ENCODE measurements at places on chromosomes 5 and 9.

GRCh38 chr5:126446498-126447224, 23.5 kb downstream of the GRAMD2B start:
- H3K36me3 ChIP-seq: no peaks in the 10 kb centered on the region
- H3K27ac ChIP-seq: no peak overlapping the region
- H3K4me3 ChIP-seq: no peak overlapping the region
- H3K4me1 ChIP-seq: no peaks in the 10 kb centered on the region
- H3K27me3 ChIP-seq: no peaks in the 10 kb centered on the region
- no peak for DNase-seq

DNA sequence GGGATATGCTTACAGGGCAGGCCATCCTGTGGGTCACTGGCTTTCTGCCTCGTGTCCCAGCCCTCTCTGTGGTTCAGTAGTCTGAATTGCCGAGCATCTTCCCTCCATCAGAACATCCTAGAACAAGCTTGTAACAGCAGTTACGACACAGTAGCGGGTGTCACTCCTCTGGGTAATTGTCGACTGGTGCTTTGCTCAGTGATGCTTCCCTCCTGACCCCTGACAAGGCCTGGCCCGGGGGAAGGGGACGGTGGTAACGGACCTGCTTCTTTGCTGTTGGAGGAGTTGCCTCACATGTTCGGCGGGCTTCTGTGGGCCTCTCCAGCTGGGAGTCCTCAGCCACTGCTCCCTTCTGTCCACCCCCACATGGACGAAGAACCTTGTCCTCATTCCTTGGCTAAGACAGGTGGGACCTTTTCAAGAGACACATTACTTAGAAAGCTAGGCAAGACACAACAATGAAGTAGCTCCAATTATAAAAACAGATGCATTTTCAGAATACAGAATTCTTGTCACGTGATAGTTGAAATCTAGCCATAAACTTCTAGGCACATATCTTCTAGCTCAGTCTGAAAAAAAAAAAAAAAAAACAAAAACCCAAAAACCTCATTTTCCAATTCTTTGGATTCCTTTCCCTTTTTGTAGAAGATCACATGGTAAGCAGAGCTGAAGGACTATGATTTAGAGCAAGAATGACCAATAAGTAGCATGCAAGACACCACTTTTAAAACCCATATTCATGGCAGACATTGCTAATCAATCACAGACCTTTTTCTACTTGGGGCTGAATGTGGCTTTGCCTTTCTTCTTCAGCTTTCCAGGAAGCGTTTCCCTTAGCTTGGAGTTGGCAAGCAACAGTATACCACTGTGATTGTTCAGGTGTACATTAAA, 25.0 kb downstream of the HMCN2 start:
- no peaks in the 10 kb centered on the region for H3K36me3 ChIP-seq
- H3K27ac ChIP-seq: no peak overlapping the region
- H3K4me3 ChIP-seq: no peak overlapping the region
- no peak for DNase-seq

- no peak overlapping the region for H3K4me3 ChIP-seq
- DNase-seq: no peak
- H3K36me3 ChIP-seq: no peaks in the 10 kb centered on the region
- no peaks in the 10 kb centered on the region for H3K27me3 ChIP-seq
Measured at GRCh38 chr5:113203916-113204315, 227.3 kb downstream of the DCP2 start.

DNA sequence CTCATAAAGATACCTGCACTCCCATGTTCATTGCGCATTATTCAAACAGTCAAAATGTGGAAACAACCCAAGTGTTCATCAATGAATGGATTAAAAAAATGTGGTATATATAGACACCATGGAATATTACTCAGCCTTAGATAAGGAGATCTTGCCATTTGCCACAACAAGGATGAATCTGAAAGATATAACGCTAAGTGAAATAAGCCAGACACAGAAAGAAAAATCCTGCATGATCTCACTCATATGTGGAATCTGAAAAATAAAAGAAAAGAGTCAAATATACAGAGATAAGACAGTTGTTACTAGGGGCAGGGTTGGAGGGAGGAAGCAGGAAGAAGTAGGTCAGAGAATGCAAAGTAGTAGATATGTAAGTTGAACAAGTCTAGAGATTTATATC, 17.6 kb upstream of the SLIT3 start:
- H3K27me3 ChIP-seq: no peaks in the 10 kb centered on the region
- no peak for DNase-seq
- no peak overlapping the region for H3K27ac ChIP-seq
- H3K4me1 ChIP-seq: no peaks in the 10 kb centered on the region
- no peak overlapping the region for H3K4me3 ChIP-seq
- H3K36me3 ChIP-seq: no peaks in the 10 kb centered on the region

GRCh38 chr9:76634356-76635054, 129.7 kb upstream of the PCA3 start:
- no peak for DNase-seq
- H3K27me3 ChIP-seq: no peaks in the 10 kb centered on the region
- no peaks in the 10 kb centered on the region for H3K36me3 ChIP-seq
- no peak overlapping the region for H3K4me3 ChIP-seq

DNA sequence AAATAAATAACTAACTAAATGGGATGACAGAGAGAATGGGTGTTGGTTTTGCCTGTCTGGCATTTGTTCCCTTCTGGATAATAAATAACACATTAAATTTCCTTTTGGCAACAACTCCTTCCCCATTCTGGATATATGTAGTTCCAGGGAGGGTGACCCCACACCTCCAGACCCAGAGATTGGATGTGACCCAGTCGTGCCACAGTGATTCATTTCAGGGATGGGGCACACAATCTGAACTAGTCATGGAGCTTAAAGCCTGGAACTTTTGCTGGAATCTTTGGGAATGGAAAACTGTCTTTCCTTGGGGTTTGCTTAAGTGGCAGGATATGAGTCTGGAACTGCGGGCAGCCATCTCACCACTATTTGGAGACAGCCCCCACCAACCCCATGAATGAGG, 11.3 kb downstream of the KLF9 start:
- H3K27ac ChIP-seq: no peak overlapping the region
- H3K27me3 ChIP-seq: peaks cover 40% of the 10 kb centered on the region
- peaks cover 5% of the 10 kb centered on the region for H3K4me1 ChIP-seq
- no peaks in the 10 kb centered on the region for H3K36me3 ChIP-seq

- DNase-seq: peak; percentile 67
- H3K27me3 ChIP-seq: no peaks in the 10 kb centered on the region
- H3K4me1 ChIP-seq: no peaks in the 10 kb centered on the region
- H3K36me3 ChIP-seq: no peaks in the 10 kb centered on the region
Measured at GRCh38 chr9:101791938-101792337, 53.5 kb upstream of the GRIN3A start.

- no peaks in the 10 kb centered on the region for H3K27me3 ChIP-seq
- no peak overlapping the region for H3K4me3 ChIP-seq
- H3K4me1 ChIP-seq: no peaks in the 10 kb centered on the region
- no peaks in the 10 kb centered on the region for H3K36me3 ChIP-seq
Measured at GRCh38 chr9:108688051-108688450, 167.7 kb downstream of the ACTL7B start.

DNA sequence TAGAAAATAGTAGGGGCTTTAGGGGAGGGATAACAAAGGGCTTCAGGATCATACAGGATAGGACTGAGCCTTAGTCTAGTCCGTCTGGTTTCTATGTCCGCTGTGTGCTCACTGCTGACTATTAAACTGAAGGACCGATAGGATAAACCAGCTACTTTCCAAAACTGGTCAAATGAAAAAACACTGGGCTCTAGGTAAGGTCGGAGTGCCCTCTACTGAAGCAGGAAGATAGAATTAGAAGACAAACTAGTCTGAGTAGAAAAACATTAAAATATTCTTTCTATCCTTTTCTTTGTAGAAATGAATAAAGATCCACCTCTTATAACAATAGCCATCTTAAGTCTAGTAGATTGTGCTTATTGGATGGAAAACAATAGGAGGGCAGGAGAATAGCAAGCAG, 133.6 kb downstream of the CEMIP2 start:
- H3K4me3 ChIP-seq: no peak overlapping the region
- no peak overlapping the region for H3K27ac ChIP-seq
- H3K36me3 ChIP-seq: no peaks in the 10 kb centered on the region
- no peaks in the 10 kb centered on the region for H3K27me3 ChIP-seq

GRCh38 chr9:91163773-91164471, 197.8 kb downstream of the AUH start:
- no peak for DNase-seq
- H3K4me1 ChIP-seq: peaks cover 9% of the 10 kb centered on the region
- H3K27me3 ChIP-seq: peaks cover 2% of the 10 kb centered on the region
- H3K27ac ChIP-seq: no peak overlapping the region
- H3K4me3 ChIP-seq: no peak overlapping the region

- no peak overlapping the region for H3K4me3 ChIP-seq
- no peaks in the 10 kb centered on the region for H3K36me3 ChIP-seq
- no peak for DNase-seq
- H3K27me3 ChIP-seq: no peaks in the 10 kb centered on the region
- H3K27ac ChIP-seq: no peak overlapping the region
Measured at GRCh38 chr5:142920849-142921612, 150.9 kb downstream of the ARHGAP26 start.

DNA sequence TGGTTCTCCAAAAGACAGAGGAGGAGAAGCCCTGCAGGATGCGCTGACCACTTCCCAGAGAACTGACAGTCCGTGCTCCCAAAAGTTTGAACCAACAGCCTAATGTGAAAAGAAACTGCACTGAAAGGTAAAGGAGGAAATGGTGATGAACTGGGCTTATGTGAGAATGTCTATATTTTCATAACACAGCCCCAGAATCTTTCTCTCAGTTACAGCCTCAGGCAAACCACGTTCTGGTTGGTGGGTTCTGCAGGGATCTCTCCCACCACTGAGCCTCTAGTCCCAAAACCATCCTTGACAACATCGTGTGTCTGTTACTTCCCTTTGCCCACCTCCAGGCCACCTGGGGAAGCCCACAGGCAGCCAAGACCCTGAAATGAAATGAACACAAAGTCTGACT, 23.9 kb downstream of the SPARC start:
- no peak for DNase-seq
- H3K27ac ChIP-seq: no peak overlapping the region
- no peak overlapping the region for H3K4me3 ChIP-seq
- H3K4me1 ChIP-seq: no peaks in the 10 kb centered on the region

GRCh38 chr5:17910318-17910717, 276.1 kb downstream of the TAF11L14 start:
- H3K36me3 ChIP-seq: no peaks in the 10 kb centered on the region
- H3K27ac ChIP-seq: no peak overlapping the region
- no peaks in the 10 kb centered on the region for H3K4me1 ChIP-seq
- H3K4me3 ChIP-seq: no peak overlapping the region
- DNase-seq: no peak
- H3K27me3 ChIP-seq: no peaks in the 10 kb centered on the region

DNA sequence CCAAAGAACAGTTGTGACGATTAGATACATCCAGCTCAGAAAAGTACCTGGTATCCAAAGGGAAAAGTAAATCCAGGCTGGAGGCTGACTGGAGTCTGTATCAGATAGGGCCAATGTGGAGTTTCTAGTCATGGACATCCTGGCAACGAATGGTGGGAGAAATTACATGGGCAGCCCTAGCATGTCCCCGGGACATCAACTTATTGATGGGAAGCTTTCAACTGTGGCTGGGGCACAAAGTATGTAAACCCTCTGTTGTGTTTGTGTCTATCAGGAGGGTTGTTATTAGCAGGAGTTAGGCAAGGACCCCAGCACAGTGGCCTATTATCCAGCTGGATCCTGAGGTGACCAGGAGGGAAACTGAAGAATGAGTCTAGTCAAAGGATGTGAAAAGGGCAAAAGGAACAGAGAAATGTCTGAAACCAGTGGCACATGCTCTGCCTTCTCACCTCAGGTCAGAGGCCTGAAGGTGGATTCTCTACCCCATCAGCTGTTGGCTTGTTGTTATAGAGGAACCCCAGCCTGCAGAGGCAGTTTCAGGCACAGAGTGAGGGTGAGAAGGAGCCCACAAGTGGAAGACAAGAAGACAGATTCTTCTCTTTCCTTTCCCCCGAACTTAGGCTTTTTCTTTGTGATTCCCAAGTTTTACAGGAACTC, 19.9 kb downstream of the IFNW1 start:
- no peaks in the 10 kb centered on the region for H3K27me3 ChIP-seq
- no peak for DNase-seq
- H3K36me3 ChIP-seq: no peaks in the 10 kb centered on the region
- no peak overlapping the region for H3K4me3 ChIP-seq

DNA sequence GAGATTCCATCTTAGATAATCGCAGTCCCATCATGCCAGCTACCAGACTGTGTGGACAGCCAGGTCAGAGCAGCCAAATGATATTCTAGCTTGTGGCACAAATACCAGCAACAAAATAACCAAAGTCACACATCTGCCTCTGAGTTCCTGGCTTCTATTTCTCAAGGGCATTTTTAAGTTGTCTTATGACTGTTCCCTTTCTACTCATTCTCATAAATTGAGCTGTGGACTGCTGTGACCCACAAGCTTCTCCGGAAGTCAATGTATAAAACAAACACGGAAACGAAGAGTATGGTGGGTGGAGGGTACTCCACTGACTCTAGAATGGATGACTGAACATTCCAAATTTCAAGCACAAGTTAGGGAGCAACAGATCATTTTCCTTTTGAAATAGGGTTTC, 43.9 kb downstream of the PDCD1LG2 start:
- no peak for DNase-seq
- H3K27me3 ChIP-seq: no peaks in the 10 kb centered on the region
- no peaks in the 10 kb centered on the region for H3K36me3 ChIP-seq
- peaks cover 7% of the 10 kb centered on the region for H3K4me1 ChIP-seq
- H3K27ac ChIP-seq: no peak overlapping the region

GRCh38 chr5:68299575-68299974, 84.0 kb downstream of the PIK3R1 start:
- H3K36me3 ChIP-seq: peaks cover 15% of the 10 kb centered on the region
- no peaks in the 10 kb centered on the region for H3K4me1 ChIP-seq
- H3K27ac ChIP-seq: no peak overlapping the region
- no peak for DNase-seq
- H3K4me3 ChIP-seq: no peak overlapping the region

DNA sequence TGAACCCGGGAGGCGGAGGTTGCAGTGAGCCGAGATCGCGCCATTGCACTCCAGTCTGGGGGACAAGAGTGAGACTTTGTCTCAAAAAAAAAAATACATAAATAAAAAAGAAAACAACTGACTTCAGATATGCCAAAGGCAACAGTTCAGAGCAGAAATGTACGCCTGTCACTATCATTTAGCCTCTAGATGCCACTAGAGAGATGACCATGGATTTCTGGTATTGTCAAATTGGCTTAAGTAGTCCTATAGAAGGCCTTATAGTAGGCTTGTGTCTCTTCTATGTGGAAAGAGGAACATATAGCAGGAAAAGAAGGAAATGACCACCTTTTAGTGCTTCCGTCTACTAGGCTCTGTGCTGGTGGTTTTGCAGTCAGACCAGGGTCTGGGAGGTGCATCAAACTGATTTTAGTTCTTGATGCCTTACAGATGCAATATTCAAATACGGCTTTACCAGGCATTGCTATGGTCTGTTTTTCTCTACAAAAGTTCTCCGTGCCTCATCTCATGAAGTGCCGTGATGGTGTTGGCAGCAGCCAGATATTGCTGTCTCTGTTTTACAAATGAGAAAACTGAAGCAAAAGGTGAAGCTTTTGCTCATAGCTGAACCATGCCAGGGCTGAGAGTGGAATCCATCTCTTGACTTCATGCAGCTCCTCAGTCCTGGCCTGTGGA, 17.2 kb downstream of the AGXT2 start:
- no peak overlapping the region for H3K27ac ChIP-seq
- H3K4me1 ChIP-seq: peaks cover 4% of the 10 kb centered on the region
- H3K4me3 ChIP-seq: no peak overlapping the region
- DNase-seq: no peak
- no peaks in the 10 kb centered on the region for H3K36me3 ChIP-seq
- H3K27me3 ChIP-seq: peaks cover 1% of the 10 kb centered on the region

- DNase-seq: no peak
- no peak overlapping the region for H3K4me3 ChIP-seq
- no peaks in the 10 kb centered on the region for H3K36me3 ChIP-seq
- H3K4me1 ChIP-seq: no peaks in the 10 kb centered on the region
Measured at GRCh38 chr5:80805038-80805437, 150.3 kb upstream of the DHFR start.
